Cardiac muscle cell (in vitro differentiated cells and primary cell): ENCODE measurements at places on chromosomes 12 and 14. TPM values are rescaled to one million over a fixed set of nuclear protein-coding genes. Genes with fewer than 3 reads are reported as not detected.

- no peaks in the 10 kb centered on the region for H3K4me1 ChIP-seq
- no peaks in the 10 kb centered on the region for H3K36me3 ChIP-seq
- DNase-seq, result no peak
- H3K4me3 ChIP-seq, result no peak overlapping the region
- no peaks in the 10 kb centered on the region for H3K27me3 ChIP-seq
- no peak overlapping the region for H3K27ac ChIP-seq
These were observed 9.7 kb downstream of the SLC25A47 start for GRCh38 chr14:100332797-100333196.

- no peaks in the 10 kb centered on the region for H3K27me3 ChIP-seq
- no peak overlapping the region for H3K4me3 ChIP-seq
- H3K27ac ChIP-seq, result no peak overlapping the region
- DNase-seq, result no peak
- no peaks in the 10 kb centered on the region for H3K36me3 ChIP-seq
- H3K4me1 ChIP-seq, result no peaks in the 10 kb centered on the region
These were observed 225.5 kb downstream of the EPS8 start for GRCh38 chr12:15563663-15564062.

GRCh38 chr14:95315579-95315978 is 4.1 kb downstream of the CLMN start:
- no peak overlapping the region for H3K27ac ChIP-seq
- DNase-seq, result no peak
- H3K27me3 ChIP-seq, result peaks cover 18% of the 10 kb centered on the region
- no peaks in the 10 kb centered on the region for H3K36me3 ChIP-seq
- no peaks in the 10 kb centered on the region for H3K4me1 ChIP-seq

- no peak overlapping the region for H3K27ac ChIP-seq
- no peak overlapping the region for H3K4me3 ChIP-seq
- H3K36me3 ChIP-seq, result no peaks in the 10 kb centered on the region
- H3K4me1 ChIP-seq, result no peaks in the 10 kb centered on the region
- no peaks in the 10 kb centered on the region for H3K27me3 ChIP-seq
- DNase-seq, result no peak
These were observed 166.7 kb upstream of the MYL2 start for GRCh38 chr12:111086947-111087700.

DNA sequence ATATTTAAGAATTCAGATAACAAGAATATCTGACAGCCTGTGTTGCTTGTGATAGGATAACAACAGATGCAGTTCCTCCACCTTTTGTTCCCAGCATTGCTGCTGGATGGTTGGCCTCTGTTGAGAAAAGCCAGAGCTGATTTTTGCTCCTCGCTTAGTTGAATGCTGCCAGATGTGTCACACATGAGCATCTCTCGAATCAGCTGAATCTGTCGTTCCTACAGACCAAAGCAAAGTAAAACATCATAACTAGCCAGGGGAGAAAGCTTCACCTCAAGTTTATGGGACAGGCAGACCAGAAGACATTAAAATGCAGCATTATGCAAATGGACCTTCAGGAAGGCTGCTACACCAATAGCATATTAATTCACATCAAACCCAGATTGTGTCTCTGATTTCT is 20.1 kb downstream of the RACGAP1 start:
- no peak for DNase-seq
- no peak overlapping the region for H3K27ac ChIP-seq
- H3K36me3 ChIP-seq, result no peaks in the 10 kb centered on the region
- H3K4me1 ChIP-seq, result peaks cover 25% of the 10 kb centered on the region

DNA sequence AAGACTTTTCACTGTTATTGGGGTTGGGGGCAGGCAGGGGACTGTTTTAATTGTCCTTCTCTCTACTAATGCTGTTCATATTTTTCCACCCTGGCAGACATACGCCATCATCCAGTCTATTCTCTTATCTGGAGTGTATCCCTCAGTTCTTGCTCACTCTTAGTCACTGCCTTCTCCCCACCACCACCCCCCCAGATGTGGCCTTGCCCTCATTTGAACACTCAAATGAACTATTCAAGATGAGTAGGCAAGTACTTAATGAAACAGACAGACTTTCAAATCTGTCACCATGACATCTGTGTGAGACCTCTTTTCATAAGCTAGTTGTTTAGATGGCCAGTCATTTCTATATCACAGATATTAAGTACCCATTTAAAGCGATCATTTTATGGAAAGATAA is 10.1 kb downstream of the NUDT4 start:
- H3K27ac ChIP-seq, result peak overlapping the region; percentile 22
- H3K4me1 ChIP-seq, result peaks cover 51% of the 10 kb centered on the region
- no peak overlapping the region for H3K4me3 ChIP-seq
- DNase-seq, result peak; percentile 47
- H3K36me3 ChIP-seq, result peaks cover 42% of the 10 kb centered on the region
- no peaks in the 10 kb centered on the region for H3K27me3 ChIP-seq

- no peak overlapping the region for H3K4me3 ChIP-seq
- H3K4me1 ChIP-seq, result no peaks in the 10 kb centered on the region
- DNase-seq, result no peak
- H3K27ac ChIP-seq, result no peak overlapping the region
These were observed 57.8 kb downstream of the TMEM117 start for GRCh38 chr12:43893670-43894069.

DNA sequence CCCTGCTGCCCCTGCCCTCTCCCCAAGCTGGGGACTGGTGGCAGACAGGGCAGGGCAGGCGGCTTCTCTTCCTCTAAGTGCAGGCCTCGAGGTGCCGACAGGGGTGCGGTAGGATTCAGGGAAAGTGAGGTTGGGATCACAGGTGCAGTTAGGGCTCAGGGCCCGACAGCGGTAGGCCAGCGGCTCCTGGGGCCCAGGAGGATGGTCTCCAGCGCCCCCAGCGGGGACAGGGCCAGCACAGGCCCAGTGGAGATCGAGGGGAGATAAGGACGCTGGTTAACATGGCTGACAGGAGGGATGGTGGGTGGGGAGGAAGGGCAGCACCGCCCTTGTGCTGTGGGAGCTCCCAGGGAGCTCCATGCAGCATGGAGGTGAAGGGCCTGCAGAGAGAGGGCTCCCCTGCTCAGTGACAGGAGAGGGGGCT is 935 bp upstream of the CRIP1 start:
- peak overlapping the region; percentile 53 for H3K27ac ChIP-seq
- no peaks in the 10 kb centered on the region for H3K36me3 ChIP-seq
- H3K4me3 ChIP-seq, result no peak overlapping the region
- DNase-seq, result peak; percentile 71

DNA sequence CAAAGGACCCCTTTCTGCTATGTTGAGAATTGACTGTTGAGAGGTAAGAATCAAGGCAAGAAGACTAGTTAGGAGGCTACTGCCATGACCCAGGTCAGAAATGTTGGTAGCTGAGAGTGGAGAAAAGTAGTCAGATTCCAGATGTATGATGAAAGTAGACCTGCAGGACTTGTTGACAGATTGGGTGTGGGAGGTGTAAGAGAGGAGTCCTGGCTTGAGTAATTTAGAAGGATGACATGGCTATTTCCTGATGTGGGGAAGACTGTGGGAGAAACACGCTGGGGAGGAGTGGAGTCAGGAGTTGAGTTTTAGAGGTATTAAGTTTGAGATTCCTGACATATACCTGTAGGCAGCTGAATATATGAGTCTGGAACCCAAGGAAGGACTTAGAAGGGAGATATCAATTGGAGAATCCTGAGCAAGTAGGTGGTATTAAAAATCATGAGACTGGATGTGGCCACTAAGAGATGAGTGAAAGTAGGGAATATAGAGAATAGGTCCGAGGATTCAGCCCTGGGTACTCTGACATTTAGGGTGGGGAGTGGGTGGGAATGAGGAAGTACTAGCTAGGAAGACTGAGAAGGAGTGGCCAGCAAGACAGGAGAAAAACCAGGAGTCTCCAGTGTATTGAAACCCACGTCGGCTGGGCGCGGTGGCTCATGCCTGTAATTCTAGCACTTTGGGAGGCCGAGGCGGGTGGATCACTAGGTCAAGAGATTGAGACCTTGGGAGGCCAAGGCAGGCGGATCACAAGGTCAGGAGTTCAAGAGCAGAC is 12.6 kb upstream of the DDX47 start:
- DNase-seq, result no peak
- no peak overlapping the region for H3K27ac ChIP-seq
- H3K4me1 ChIP-seq, result no peaks in the 10 kb centered on the region
- H3K36me3 ChIP-seq, result no peaks in the 10 kb centered on the region

DNA sequence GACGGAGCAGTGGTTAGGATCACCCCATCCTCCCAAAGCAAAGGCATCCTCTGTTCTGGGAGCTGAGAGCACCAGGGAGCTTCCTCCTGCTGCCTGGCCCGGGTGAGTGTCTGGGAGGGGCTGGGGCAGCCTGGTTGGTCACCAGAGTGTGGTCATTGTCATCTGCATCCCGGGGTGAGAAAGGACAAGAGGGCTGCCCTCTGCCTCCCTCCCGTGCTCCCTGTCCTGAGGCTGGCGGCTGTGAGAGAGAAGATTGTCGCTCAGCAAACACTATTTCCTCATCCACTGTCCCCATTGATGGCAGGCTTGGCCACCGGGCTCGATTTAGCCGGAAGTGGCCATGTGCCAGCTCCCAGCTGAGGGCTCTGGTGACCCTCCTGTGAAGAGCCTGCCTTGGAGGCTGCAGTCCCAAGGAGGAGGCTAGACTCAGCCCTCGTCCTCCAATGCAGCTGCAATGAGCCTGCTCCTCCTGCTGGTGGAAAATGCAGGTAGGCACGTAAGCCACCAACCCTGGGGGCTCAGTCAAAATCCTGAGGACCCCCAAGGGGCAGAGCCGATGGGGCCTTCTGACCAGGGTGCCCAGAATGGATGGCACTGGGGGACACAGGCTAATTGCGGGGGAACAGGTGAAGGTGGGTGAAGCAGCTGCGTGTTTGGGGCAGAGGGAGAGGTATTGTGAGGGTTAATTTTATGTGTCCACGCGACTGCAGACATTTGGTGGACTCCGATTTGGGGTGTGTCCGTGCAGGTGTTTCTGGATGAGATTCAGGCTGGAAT is 155.7 kb downstream of the KIF26A start:
- H3K27me3 ChIP-seq, result no peaks in the 10 kb centered on the region
- no peak overlapping the region for H3K27ac ChIP-seq
- no peak overlapping the region for H3K4me3 ChIP-seq
- H3K36me3 ChIP-seq, result no peaks in the 10 kb centered on the region

DNA sequence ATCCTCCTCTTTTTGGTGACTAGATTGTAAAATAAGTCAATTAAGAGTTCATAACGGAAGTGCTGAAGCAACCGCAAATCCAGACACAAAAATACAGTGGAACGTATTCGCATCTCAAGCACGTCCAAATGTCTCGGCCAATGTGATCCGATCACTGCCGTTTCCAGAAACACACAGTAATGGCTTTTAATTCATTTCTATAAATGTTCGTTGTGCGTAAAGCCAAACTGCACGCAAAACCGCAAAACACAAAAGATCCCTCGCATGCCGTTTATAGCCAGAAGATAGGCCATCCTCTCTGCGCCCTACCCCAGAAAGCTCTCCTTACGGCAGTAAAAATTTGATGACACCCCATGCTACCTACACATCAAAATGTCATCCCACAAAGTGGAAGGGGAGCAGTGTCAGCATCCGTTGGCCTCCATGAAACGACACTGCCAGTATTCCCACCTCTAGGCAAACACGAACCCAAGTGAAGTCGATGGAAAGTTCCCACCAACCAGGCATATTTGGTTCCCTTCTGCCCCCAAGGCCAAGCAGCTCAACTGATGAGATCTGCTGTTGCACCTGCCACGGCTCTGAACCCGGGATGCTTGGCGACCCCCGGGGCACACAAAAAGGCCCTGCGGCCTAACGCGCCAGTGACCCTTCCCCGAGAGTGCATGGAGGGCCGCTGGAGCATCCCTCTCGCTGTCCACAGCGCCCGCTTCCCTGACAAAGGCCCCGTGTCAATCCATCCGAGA is 1.4 kb downstream of the HECTD4 start:
- H3K27ac ChIP-seq, result peak overlapping the region; percentile 90
- no peaks in the 10 kb centered on the region for H3K27me3 ChIP-seq
- H3K36me3 ChIP-seq, result no peaks in the 10 kb centered on the region
- no peak for DNase-seq
- H3K4me1 ChIP-seq, result no peaks in the 10 kb centered on the region

GRCh38 chr14:102055181-102055901 is 31.5 kb downstream of the HSP90AA1 start:
- peaks cover 9% of the 10 kb centered on the region for H3K36me3 ChIP-seq
- peak; percentile 86 for DNase-seq
- no peak overlapping the region for H3K4me3 ChIP-seq
- no peak overlapping the region for H3K27ac ChIP-seq
- no peaks in the 10 kb centered on the region for H3K27me3 ChIP-seq

DNA sequence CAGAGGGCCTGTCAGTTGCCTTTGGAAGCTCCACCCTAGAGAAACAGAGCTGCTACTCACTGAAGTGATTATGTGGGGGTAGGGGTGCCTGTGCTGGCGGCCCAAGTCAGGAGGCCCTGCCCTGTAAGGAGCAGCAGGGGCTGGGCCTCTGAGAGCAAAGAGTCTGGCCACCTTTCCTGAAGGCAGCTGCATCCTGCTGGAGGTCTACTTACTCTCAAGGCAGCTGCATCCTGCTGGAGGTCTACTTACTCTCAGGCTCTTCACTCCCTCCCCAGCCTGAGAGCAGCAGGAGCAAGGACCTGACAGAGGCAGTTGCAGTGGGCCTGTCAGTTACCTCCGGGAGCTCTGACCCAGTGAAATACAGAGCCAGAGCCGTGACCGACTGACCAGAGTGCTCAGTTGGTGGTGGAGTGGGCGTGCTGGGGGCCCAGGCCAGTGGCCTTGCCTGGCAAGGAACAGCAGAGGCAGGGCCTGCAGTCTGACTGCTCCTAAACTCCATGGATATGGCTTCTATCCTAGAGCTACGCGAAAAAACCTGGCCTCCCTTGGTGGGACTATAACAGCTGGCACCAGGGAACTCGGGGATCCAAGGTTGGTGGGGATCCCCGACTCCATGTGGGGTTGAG is 32.3 kb downstream of the RAD51B start:
- H3K27me3 ChIP-seq, result no peaks in the 10 kb centered on the region
- no peak overlapping the region for H3K4me3 ChIP-seq
- H3K36me3 ChIP-seq, result no peaks in the 10 kb centered on the region
- H3K27ac ChIP-seq, result no peak overlapping the region
- H3K4me1 ChIP-seq, result no peaks in the 10 kb centered on the region

GRCh38 chr12:40314927-40315326 is 90.1 kb downstream of the LRRK2 start:
- no peak overlapping the region for H3K27ac ChIP-seq

- H3K4me1 ChIP-seq, result no peaks in the 10 kb centered on the region
- no peak overlapping the region for H3K27ac ChIP-seq
- H3K4me3 ChIP-seq, result no peak overlapping the region
- DNase-seq, result no peak
These were observed 390.2 kb downstream of the LRIG3 start for GRCh38 chr12:58529897-58530741.

DNA sequence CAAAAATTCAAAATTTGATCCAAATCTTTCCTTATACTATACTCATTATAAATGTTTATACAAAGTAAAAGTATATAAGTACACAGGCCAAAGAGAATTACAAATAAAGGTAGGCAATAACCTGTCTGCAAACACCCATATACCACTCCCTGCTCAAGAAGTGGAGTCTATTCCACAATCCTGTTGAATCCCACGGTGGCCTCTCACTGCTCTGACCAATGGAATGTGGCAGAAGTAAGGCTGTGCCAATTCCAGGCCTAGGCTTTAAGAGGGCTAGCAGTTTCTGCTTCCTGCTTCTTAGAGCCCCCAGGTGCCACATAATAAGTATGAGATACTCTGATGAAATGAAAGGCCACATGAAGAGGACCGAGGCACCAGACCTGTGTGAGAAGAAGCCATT is 79.8 kb upstream of the CFL2 start:
- H3K4me3 ChIP-seq, result no peak overlapping the region
- no peaks in the 10 kb centered on the region for H3K4me1 ChIP-seq
- no peaks in the 10 kb centered on the region for H3K27me3 ChIP-seq
- peak; percentile 17 for DNase-seq
- no peak overlapping the region for H3K27ac ChIP-seq
- H3K36me3 ChIP-seq, result peaks cover 22% of the 10 kb centered on the region

DNM1L gene
- 56.7 and 64.4 TPM in 2 replicates for polyA plus RNA-seq

DDX47 gene
- 67.6 and 73.5 TPM in 2 replicates for polyA plus RNA-seq

TSHR gene
- 0.38 and 3.7 TPM in 2 replicates for polyA plus RNA-seq
